ACHN (cell line): ENCODE measurements at places on chromosomes 7 and 10.

- DNase-seq = no peak
Measured at GRCh38 chr7:1210979-1211608, 21.6 kb upstream of the UNCX start.

DNA sequence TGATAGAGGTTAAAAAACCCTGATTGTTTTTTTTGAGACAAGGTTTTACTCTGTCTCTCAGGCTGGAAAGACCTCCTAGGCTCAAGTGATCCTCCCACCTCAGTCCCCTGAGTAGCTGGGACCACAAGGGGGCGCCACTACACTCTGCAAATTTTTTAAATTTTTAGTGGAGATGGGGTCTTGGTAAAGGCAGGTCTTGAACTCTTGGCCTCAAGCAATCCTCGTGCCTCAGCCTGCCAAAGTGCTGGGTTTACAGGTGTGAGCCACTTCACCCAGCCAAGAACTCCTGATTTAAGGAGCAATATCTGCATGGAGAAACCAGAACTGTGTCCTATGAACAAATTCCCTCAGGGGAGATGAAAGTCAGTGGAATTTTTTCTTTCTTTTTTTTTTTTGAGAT lies 7.3 kb upstream of the KLHDC10 start:
- peak; percentile 64 for DNase-seq

DNA sequence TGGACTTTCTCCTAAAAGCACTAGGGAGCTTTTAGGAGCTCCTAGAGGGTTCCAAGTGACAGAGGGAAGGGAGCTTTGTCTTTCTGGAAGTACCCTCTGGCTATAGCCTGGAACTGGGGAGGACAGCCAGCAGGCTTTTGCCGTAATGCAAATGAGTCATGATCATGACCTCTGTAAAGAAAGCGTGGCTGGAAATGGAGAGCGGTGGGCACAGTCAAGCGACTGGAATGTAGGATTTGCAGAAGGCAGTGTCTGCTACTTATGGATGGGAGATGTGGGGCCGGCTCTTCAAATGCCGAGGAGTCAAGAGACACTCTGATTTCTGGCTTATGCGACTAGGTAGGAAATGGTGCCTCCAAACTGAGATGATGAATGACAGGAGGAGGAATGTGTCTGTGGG lies 34.6 kb upstream of the PLPP4 start:
- DNase-seq = peak; percentile 71

DNA sequence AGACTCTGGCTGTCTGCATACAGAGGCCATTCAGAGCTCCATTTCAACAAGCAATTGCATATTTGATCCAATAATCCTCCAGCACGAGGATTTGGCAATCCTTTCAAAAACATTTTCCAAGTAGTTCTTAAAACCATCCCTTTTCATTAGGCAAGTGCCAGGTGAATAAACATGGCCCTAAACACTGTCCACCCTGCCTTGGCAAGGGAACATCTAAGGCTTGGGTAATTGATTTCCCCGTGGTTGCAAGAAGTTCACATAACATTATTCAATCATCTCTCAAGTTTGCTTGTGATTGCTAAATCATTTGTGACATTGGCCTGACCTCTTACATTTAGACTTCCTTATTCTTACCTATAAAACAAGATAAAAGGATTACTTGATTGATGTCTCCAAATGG lies 175.2 kb downstream of the CTTNBP2 start:
- DNase-seq = no peak

DNA sequence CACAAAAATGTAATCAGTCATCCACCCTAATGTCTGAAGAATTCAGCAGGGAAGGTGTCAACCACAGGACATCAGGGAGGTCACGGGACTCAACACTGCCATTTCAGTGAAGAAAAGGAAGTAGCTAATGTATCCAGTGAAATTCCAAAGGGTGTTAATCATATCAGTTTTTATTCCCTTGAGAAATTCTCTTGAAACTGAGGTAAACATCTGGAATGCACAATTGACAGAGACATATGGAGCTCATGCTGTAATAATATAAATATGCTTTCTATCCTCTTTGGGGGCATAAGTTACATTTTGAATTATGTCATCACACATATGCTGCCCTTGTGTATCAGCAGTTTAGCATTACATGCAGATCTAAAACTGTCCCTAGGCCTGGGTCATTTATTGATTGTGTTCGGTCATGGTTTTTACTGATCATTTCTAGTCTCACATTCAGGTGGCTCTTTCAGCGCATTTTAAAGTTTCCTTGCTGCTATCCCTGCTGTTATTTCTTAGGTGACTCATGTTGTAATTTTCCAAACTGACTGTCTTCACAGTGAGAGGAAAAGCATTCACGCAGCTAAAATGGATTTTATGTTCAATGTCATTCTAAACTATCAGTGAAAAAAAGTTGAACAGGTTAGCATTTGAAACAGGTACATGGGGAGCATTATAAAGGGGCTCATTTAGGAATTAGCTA lies 273.9 kb downstream of the TSPAN12 start:
- DNase-seq = peak; percentile 93

DNA sequence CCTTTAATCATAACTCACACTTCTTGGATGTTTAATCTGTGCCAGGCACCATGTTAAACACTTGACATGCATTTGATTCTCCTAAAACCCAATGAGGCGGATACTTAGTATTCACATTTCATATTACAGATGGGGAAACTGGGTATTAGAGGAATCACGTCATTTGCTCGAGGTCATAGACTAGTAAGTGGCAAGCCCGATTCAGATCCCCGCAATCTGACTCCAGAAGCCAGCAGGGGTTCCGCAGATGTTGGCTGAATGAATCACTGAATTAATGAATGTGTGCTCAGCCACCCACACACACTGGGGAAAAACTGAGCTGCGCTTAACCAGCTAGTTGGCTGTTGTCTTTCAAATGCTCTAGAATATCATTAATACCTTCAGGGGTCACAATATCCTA lies 22.5 kb upstream of the ENO4 start:
- DNase-seq = peak; percentile 93

- no peak for DNase-seq
Measured at GRCh38 chr7:131604841-131605279, 48.4 kb upstream of the PODXL start.

- peak; percentile 93 for DNase-seq
Measured at GRCh38 chr7:131370523-131370968, 42.9 kb downstream of the MKLN1 start.

- peak; percentile 54 for DNase-seq
Measured at GRCh38 chr7:108009873-108010272, 6.9 kb upstream of the LAMB1 start.

- DNase-seq = no peak
Measured at GRCh38 chr7:53607961-53608360, 572.5 kb downstream of the POM121L12 start.

DNA sequence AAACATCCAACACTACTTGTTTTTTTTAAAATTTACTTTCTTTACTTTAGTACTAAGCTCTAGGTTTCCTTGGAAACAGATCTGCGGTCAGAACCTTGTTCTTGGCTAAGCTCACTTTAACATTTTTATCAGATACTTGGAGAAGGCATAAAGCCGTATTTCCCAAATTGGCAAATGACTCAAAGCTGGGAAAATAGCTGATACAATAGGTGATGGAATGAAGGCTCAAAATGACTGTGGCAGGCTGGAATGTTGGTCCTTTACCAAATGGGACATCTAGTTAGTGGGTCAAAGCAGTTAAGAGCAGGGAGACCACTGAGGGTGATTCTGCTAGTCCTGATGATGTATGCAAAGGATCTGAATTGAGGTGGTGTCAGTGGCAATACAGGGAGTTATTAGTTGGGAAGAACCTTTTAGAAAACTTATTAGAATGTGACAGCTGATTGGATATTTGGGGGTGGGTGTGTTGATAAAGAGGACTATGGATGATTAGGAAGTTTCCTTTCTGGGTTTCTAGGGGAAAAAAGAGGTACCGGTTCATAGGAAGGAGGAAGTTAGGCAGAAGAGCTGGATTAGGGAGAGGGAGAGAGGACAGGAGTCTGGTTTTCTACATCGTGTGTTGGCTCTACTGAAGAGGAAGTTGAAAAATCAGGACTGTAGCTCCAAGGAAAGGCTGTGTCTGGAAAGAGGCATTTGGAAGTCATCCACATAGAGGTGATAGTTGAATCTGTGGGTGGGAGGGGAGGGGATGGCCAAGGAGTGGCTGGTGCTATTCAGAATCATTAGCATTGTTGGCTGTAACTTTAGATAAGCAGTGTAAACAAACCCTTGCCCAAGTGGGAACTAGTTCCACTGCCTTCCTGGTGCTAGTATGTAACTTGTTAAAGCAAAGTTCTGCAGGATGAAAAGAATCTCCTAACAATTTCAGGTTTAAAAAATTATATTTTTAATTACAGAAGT lies 13.1 kb downstream of the PLCE1 start:
- no peak for DNase-seq

- DNase-seq = no peak
Measured at GRCh38 chr10:121338206-121338980, 259.9 kb downstream of the FGFR2 start.

GRCh38 chr7:5421714-5422395 lies 1.8 kb downstream of the TNRC18 start:
- peak; percentile 87 for DNase-seq

- DNase-seq = no peak
Measured at GRCh38 chr10:23096802-23097549, 1.6 kb downstream of the MSRB2 start.

- DNase-seq = no peak
Measured at GRCh38 chr10:62121187-62121530, 147.5 kb downstream of the RTKN2 start.

GRCh38 chr10:104045151-104046089 lies 40.3 kb downstream of the COL17A1 start:
- peak; percentile 75 for DNase-seq

GRCh38 chr10:18271491-18271890 lies 131.3 kb downstream of the CACNB2 start:
- no peak for DNase-seq

DNA sequence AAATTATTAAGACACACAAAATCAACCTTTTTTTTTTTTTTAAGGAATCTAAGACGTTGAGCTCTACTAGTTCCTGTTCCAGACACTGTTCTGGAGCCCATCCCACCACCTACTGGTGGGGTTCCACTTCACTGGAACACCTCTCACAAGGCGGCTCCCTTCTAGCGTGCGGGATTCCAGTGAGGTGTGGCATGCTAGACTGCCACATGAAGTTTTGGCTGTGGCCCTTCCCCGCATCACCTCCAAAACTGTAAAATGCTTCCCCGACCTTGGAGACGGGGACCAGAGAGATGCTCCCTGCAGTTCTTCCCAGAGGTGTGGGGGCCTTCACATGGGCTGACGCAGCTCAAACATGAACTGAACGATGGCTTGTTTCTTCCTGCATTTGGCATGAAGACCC lies 12.6 kb downstream of the FAM53B start:
- DNase-seq = no peak
